ENCODE measurements at places on chromosomes 7 and 10.

- DNase-seq = peak; percentile 89
Observed at GRCh38 chr7:116525913-116526861, 1.4 kb downstream of the CAV1 start.

DNA sequence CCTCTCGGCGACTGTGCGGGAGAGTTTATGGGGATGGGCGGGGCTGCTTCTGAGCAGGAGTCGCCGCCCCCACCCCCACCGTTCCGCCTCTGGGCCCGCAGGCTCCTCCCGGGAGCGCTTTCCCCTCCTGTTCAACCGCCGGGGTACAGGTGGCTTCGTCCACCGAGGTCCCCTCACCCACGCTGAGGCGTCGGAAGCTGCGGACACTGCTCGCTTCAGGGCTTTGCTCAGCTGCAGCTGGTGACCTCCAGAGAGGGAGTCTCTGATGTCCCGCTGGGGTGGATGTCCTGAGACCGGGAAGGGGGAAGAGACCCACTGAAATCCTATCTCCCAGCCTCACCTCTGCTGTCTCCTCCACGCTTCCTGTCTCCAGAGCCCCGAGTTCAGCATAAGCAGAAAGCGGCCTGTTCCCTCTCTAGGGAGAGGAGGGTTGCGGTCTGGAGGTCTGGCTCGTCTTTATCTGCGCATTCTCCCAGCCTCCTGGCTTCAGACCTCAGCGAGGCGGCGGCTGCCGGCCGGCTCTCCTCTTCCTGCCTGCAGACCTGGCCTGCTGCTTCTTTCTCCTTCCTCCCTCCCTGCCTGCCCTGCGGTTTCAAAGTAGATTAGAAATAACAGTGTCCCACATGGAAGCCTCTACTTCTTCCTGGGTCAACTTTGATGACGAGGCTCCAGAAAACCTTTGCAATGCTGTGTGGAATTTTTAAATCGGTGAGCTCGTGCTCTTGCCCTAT, 1.8 kb downstream of the CYP2E1 start:
- no peak for DNase-seq

- DNase-seq = no peak
Observed at GRCh38 chr10:21976280-21976679, 27.2 kb downstream of the DNAJC1 start.

GRCh38 chr7:6232116-6232515, 40.3 kb downstream of the CYTH3 start:
- DNase-seq = no peak

DNA sequence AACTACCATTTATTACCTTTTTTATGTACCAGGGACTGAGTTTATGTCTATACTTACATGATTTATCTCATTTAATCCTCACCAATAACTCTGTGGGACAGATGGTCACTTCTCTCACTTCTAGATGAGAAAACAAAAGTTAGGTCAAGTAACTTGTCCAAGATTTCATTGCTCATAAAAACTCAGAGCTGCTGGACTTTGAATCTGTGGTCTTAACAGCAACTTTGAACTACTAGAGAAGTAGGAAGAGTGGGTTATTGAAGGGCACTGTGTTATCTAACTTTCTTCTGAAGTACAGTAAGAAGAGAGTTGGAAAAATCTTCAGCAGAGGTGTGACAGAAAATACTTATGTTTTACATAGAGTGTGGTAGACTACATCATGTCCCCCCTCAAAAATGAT, 214.2 kb upstream of the BMPER start:
- no peak for DNase-seq

Measured in astrocyte of the spinal cord (primary cell).